ENCODE measurements at places on chromosomes 6 and 20.

DNA sequence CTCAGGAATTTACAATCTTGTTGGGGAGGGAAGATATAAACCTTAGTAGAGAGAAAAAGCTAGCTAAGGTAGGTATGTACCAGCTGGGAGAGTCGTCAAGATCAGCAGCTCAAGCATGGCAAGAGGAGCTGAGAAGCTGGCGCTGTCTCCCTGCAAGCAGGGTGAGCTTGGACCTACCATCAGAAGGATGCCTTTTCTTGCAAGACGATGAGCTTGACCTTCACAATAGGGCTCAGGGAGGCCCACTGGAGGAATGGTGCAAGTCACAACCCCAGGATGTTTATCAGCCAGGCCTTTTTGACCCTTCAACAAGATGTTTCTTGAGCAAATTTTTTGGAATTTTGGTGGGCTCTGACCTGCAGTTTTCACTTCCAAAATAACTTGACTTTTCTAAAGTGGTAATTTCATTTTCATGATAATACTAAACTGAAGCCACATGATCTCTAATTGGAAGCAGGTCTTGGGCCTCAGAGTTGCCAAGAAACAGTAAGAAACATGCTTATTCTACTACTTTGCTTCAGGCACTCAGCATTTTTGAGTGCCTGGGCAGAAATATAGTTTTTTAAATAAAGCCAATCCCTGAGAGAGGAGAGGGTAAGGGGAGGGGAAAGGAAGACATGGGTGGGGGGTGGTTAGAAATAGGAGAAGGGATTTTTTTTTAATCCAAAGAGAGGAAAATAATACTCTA is 258.1 kb downstream of the CLIC5 start:
- DNase-seq = no peak

- no peak for DNase-seq
Observed at GRCh38 chr6:33851959-33852358, 48.2 kb upstream of the MLN start.

DNA sequence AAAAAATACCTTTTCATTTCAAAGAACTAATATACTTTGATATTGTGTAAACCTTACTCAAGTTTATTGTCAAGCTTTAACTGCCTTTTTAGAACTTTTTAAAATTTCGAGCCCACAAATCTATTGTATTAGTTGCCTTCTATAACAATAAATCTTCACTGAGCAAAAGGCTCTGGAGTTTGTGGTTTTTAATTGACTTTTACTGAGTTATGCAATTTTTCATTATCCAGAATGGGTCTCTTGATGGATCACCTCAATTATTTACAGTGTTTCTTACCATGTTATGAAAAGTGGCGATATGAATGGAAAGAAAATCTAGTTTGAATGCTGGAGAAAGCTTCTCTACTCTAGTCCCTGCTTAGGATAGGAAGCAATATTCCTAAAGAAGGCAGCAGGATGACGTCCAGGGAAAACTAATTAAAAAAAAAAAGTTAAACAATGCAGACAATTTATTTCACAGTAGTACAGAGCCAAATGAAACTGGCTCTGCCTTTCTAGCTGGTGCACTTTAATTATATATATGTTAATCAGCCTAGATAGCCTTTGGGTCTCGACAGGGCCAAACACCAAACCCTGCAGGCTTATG is 5.0 kb downstream of the ID4 start:
- no peak for DNase-seq

DNA sequence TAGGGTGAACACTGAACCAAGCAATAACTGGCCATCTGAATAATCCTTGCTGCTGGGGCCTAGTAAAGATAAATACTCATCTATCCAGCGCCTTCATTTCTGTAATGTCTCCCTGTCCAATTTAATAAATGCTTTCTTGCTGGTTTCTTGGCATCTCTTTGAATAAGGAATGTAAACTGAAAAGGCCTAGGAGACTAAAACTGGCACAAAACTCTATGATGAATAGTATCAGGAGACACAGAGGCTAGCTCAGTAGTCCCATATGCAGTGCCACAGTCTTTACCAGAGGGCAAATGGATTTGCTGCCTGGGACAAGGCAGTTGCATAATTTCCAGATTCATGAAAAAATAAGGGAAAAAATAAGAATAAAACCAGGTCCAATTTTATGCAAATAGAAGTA is 324.4 kb downstream of the CENPW start:
- no peak for DNase-seq

- no peak for DNase-seq
Observed at GRCh38 chr20:37808233-37809070, 94.5 kb upstream of the VSTM2L start.

- DNase-seq = no peak
Observed at GRCh38 chr20:56627122-56628014, 1.7 kb upstream of the TFAP2C start.

GRCh38 chr20:58160451-58161061 is 67.9 kb downstream of the ANKRD60 start:
- DNase-seq = no peak
